T-helper 1 cell (primary cell): ENCODE measurements at places on chromosomes 4 and X.

DNA sequence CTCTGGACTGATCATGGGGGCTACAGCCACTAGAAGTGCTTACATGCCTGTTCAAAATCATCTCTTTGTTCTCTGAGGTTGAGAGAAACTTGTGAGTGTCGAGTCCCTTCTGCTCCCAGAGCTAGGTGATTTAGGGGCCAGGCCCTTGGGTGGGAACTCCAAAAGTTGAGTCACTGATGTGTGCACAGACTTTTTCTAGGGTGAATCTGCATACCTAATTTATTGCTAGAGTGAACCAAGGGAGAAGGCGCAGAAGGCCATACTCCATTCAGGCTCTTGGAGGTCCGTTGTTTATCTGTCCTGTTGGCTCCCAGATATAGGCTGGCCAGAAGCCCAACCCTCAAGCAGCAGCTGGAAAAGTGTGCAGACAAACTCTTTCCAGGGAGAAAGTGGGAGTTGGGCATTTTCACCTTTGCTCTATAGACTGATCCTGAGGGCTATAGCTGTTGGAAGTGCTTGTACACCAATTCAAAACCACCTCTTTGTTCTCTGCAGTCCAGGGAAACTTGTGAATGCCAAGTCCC is 80.8 kb upstream of the ARX start:
- DNase-seq, result no peak

DNA sequence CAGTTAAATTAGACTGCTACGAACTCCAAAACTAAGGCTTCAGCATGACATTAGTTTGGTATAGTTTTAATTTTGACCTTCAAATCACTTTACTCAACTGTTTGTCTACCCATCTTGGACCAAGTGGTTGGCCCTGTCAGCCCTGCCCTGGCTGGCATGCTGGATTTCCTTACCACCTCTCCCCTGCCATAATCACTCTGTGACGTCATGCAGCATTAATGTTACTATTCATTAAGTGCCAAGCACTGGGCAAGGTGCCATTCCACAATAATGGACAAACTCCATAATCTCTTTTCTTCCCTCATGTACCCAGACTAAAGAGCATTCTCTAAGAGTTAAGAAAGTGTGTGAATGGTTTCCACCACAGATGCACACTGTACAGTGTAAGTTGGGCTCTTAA is 277.0 kb upstream of the INTU start:
- no peak for DNase-seq

- no peak for DNase-seq
These were observed 2.3 kb downstream of the LINC00632 start for GRCh38 chrX:140711894-140712293.

DNA sequence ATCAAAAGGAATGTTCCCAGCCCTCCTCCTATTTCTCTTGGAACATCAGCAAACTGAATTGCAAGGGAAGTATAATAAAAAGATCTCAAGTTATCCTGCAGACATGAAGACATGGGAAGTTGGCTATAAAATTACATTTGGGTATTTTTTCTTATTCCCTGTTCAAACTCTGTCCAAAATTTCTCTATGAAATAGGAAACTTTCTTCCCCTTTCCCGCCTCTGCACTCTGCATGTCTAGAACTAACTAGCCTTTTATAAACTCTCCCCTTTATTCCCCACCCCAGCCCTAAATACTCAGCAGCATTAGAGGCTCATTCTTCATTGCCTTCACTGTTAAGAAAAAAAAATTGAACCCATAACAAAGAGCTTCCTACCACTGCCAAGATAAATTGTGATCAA is 126.7 kb upstream of the EDNRA start:
- no peak for DNase-seq

GRCh38 chr4:153369021-153369420 is 24.5 kb downstream of the MND1 start:
- no peak for DNase-seq
